ENCODE measurements at places on chromosomes 7 and 10. TPM values are rescaled to one million over a fixed set of nuclear protein-coding genes. Genes with fewer than 3 reads are reported as not detected.

- DNase-seq = no peak
These were observed 6.3 kb upstream of the XPNPEP1 start for GRCh38 chr10:109929501-109930219.

DNA sequence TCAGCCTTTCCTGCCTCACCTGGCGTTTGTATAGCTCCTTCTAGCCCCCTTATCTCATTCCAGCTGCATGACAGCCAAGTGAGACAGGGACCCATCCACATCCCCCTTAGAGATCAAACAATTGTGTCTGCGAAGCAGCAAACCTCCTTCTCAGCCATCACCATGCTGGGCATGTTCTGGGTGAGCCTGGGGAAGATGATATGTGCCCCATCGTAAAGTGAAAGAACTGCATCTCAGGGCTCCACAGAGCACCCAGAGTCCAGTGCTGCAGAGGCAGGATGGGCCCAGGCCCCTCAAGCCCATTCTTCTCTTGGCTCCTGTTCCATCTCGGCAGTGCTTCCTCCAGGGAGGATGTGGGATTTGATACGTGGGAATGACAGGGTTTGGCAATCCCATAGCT, 43.2 kb downstream of the FIGNL1 start:
- no peak for DNase-seq

- no peak for DNase-seq
These were observed 67.5 kb downstream of the PFKFB3 start for GRCh38 chr10:6269953-6270867.

DNA sequence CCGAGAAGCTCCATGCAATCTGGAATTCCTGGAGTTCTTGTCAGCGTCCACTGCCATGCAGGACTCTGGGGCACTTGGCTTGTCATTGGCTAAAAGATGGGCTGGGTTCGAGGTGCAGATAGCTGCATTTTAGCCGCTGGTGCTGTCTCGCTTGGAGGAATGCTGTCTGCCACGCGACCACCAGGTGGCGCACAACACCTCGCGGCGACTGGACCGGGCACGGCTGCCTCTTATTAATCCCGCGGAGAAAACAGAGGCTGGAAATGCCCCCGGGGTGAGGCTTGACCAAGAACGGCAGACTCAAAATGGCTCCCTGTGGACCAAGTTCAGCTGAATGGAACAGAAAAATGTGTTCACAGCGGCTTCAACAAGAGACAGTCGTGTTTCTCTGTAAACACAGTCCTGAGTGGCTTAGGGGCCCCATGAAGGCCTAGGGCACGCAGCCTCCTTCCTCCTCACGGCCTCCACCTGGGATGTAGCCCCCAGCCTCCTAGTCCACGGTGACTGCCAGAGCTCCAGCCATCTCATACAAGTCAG, 46.2 kb downstream of the AOC1 start:
- DNase-seq = peak; percentile 64

DNA sequence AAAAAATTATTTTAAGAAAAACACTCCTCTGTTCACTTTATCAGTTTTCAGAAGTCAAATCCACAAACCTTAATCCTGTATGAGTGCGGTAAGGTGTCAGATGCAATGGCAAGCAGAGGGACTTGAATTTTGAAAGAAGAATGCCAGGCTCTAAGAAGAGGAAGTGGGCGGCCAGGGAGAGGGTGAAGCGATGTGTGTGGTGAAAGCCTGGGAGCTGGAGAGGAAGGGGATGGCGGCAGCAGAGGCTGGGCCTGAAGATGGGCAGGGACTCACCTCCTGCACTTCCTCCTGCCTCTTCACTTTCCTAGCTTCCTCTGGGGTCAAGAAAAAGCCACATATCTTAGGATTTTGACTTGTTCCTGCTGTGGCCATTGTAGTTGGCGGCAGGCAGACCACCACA, 609.6 kb downstream of the PARD3 start:
- DNase-seq = no peak

GRCh38 chr10:111954386-111954785, 229.2 kb downstream of the GPAM start:
- no peak for DNase-seq

- DNase-seq = no peak
These were observed 3.2 kb downstream of the TEX47 start for GRCh38 chr7:88792361-88792760.

DNA sequence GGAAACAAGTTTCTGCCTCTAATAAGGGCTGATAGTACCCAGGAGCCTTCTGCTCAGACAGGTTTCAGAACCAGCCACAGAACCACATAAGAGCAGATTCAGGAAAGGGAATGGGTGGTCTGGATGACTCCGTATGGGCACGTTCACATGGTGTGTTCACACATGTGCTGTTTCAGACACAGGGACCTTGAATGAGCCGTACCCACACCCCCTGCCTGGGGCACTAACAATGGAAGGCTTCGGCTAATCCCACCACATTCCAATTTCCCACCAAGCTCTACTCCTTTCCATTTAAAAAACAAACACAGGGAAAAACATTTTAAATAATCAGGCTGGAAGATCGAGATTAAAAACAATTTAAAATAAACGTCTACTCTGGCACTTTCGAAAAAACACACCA, 217.3 kb downstream of the GRID1 start:
- no peak for DNase-seq

DNA sequence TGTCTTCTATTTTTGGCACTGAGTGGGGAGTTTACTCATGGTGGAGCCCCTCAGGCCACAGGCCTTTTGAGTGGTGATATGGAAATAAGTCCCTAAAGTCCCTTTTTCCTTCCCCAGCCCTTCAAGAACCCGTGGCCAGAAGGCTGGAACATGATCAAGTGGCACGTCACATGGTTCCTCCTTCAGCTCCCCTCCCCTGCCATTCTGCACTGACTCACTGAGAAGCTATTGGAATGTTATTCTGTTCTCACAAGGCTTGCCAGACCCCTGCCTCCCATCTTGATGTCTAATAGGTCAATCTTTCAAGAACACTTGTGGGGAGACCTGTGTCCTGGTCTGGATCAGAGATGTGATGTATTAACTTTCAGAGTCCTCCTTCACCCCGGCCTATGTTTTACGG, 279.8 kb downstream of the SEC23IP start:
- no peak for DNase-seq

- DNase-seq = no peak
These were observed 406 bp downstream of the CBLL1 start for GRCh38 chr7:107744345-107744750.

GRCh38 chr10:60348982-60349381, 40.7 kb downstream of the ANK3 start:
- no peak for DNase-seq

GRCh38 chr10:30434273-30435072, 489 bp downstream of the MAP3K8 start:
- DNase-seq = peak; percentile 82

DNA sequence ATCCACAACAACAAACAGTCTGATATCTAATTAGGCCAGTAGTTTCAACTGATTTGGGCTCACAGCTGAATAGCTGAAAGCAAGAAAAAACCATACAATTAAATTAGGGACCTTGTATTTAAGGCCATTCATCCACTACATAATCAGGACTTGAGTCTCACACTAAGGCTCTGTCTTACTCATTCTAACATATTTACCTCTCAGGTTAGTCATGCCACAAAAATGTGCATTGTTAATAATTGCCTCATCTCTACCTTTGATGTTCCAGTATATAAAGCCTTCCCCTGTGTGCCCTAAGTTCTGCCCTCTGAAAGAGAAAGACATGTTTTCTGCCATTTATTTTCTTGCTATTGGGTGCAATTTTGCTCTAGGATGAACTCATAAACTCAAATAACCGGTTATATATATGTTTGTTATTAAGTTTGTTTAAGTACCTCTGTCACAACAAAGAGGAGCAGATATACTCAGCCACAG, 5.3 kb upstream of the C1GALT1 start:
- no peak for DNase-seq

DNA sequence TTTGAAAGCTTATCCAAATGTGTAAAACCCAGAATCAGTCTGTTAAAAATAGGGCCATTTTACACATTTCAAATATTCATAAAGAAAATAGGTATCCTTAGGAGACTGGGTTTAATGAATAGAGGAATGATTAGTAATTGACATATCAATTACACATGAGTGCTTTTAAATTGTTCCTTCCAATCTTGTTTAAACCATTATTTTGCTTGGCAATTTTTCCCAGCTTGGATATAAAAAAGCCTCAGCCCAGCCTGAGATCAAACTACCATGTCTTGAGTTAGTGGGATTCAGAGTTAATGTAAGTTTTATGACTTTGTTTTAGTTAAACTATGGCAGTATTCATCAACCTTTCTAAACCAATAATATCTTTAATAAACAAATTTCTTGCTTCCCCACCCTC, 28.3 kb downstream of the PARP12 start:
- no peak for DNase-seq

DNA sequence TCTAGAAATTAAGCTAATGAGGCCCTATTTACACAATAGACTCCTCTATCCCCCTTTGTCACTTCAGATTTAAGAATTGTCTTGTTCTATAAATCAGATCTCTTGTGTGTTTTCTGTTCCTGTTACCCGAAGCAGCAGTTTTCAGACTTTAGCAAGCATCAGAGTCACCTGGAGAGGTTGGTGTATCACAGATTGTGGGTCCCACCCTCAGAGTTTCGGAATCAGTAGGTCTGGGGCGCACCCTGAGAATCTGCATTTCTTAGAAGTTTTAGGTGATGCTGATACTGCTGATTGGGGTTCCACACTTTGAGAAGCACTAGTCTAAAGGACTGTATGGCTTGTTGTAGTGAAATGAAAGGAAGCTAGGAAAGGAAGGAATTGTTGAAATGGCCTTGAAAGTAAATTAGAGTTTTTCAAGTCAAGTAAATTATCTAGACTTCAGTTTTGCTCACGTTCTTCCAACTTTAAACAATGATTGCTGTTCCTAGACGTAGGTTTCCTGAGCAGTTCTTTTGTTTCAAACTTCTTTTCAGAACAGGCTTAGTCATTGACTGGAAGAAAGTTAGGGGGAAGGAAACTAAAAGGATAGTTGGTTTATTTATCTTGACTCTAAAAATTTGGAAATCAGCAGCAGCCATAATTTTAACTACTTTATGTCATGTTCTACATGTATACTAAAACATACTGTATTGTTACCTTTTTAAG, 15.7 kb downstream of the BPGM start:
- DNase-seq = no peak

GRCh38 chr7:50667789-50668226, 102.6 kb upstream of the DDC start:
- DNase-seq = no peak

GRCh38 chr7:158345731-158346130, 241.9 kb downstream of the PTPRN2 start:
- DNase-seq = no peak

DNA sequence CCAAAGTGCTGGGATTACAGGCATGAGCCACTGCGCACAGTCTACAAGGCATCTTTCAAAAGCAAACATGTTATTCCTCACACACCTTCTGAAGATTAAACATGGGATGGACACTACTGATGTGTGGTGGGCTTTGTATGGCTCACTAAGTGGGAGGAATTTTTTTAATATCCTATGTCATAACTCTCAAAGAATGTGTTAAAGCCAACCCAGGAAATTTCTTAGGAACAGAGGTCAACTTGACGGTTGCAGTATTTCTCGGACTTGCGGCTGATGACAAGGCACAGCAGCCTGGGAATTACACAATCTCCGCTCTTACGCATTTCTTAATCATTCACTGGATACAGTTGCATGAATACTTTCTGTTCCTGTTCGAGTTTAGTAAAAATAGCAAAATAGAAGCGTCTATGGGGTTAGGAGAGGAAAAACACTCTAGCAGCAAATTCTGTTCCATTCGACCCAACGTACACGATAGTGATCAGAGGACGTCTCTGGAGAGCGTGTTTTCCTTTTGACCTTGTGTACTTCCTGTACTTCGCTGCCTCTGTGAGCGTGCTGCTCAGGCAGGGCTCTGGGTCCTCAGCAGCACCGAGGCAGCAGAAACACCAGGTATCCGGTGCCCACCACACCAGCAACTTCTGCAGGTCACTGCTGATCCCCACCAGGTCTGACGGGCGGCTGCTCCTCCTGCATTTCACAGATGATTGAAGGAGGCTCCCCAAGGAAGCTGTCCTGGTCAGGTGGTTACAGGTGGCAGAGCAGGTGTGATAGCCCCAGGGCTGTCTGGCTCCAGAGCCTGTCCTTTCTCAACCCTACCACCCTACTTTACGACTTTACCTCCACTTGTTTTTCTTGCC, 26.4 kb upstream of the SRGN start:
- peak; percentile 64 for DNase-seq

The GOLGA7B gene
- polyA plus RNA-seq = 0.23 TPM

The PRKG1 gene
- 35.5 TPM for polyA plus RNA-seq

The KIAA1549 gene
- polyA plus RNA-seq = 14.1 TPM

The EBLN1 gene
- polyA plus RNA-seq = not detected

The MEIG1 gene
- polyA plus RNA-seq = 0.39 TPM

The NPSR1 gene
- polyA plus RNA-seq = 0.14 TPM

The CPA4 gene
- polyA plus RNA-seq = 1.9 TPM

The ADRB1 gene
- not detected for polyA plus RNA-seq

The MYO1G gene
- 0.59 TPM for polyA plus RNA-seq

The ELN gene
- 87.1 TPM for polyA plus RNA-seq

The GIMAP6 gene
- 15.3 TPM for polyA plus RNA-seq

The LEP gene
- polyA plus RNA-seq = 0.05 TPM

Data from hindlimb muscle (tissue), 1 donor.